ENCODE measurements at places on chromosomes 1 and 21.
A peak's percentile ranks its signal among the peaks of the same experiment; 100 is the strongest.

DNA sequence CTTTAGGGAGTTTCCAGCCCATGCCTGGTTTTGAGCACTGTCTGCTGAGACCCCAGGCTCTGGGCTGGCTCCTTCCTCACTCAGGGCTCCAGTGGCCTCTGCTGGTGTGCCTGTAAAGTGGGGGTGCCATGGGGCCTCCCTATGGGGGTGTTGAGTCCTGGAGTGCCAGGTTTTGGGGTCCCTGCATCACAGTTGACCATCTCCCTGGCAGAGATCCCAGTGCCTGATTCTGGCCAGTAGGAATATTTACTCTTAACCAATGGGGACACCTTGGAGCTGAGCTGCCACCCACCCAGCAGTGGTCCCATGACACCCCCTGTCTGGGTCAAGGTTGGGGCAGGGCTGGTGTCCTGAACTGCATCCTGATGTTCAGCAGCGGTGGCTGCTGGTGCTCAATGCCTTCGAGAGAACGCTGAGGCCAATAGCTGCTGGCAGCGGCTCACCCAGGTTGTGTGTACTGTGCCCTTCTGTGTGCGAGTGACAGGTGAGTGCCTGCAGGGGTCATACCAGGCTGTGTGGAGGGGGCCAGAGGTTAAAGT is 9.6 kb upstream of the ZNF669 start:
- DNase-seq, result no peak

GRCh38 chr21:14955936-14956520 is 108.8 kb downstream of the NRIP1 start:
- DNase-seq, result no peak

DNA sequence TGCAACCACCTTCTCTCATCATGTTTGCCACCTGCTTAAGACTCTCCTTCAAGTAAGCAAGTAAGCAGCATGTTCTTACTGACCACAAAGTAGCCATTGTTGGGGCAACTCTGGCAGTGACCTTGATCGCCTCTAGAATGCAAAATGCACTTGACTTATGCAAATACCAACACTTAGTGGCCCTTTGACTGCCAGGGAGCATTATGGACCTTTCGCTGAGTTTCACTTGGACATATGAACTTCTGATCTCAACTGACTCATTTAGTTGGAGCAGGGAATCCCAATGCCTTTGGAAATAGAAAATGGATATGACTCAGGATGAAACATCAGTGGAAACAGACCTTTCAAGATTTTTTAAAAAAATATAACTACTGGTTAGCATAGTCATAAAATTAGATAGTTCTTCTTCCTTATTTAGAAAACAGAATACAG is 6.1 kb upstream of the PLA2G5 start:
- DNase-seq, result no peak

DNA sequence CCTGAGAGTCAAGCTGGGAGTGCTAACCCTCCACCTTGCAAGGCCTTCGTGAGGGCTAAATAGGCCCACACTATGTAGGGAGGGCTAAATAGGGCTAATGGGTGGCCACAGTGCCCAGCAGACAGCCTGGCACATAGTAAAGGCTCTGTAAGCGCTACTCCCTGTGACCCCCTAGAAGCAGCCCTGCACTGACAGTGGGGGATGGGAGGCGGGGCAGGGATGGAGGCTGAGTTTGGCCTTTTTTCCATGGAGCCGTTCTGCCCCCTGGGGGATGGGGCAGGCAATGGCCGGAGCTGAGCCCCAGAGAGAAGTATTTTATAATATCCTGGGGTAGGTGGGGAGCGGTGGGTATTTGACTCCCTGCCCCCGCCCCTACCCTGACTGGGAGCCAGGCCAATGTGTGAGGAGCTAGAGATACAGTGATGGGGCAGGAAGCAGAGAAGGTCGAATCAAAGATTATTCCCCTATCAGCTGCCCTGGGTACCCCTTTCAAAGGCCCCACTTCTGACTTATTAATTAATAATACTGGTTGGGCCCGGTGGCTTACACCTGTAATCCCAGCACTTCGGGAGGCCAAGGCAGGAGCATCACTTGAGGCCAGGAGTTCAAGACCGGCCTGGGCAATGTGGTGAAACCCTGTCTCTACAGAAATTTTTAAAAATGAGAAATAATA is 42.3 kb downstream of the LACTBL1 start:
- DNase-seq, result peak; percentile 73

GRCh38 chr1:45411510-45411899 is 71.3 kb upstream of the MUTYH start:
- no peak for DNase-seq

- DNase-seq, result no peak
These were observed 23.2 kb upstream of the NUP133 start for GRCh38 chr1:229531326-229531725.

- peak; percentile 90 for DNase-seq
These were observed 8.7 kb upstream of the LGR6 start for GRCh38 chr1:202184750-202185460.

- DNase-seq, result no peak
These were observed 1271.8 kb downstream of the BRINP3 start for GRCh38 chr1:189205863-189206262.

- peak; percentile 41 for DNase-seq
These were observed 1.6 kb downstream of the CA14 start for GRCh38 chr1:150259217-150259616.

- no peak for DNase-seq
These were observed 36.2 kb downstream of the TP73 start for GRCh38 chr1:3688356-3689137.

GRCh38 chr1:85952460-85952859 is 204.1 kb downstream of the COL24A1 start:
- no peak for DNase-seq

DNA sequence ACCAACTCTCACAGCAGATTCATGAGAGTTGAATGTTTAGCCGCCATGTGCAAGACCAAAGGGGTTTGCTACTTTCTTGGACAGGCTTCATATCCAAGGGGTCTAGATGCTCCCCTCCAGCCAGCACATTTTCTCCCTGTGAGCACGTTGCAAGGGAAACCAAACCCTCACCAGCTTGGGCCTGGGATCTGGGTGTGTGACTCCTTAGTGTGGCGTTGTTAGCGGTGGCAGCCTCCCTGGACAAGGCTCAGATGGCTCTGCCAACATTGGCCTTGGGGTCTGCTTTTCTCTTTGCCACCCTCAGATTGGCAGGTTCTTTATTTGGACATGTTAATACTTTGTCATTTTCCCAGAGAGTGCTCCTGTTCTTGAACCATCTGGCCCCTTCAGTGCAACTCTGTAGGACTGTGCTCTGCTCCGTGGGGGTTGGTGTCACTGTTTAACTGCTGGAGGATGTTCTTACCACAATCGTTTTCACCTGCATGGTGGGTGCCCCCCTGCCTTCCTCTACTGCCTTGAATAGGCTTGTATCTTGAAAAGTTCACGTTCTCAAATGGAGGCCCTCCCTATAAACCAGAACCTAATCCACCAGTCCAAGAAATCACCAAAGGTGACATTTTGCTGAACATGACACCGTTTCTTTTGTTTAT is 13.4 kb downstream of the ABCG1 start:
- DNase-seq, result no peak

GRCh38 chr1:168121401-168122011 is 15.2 kb downstream of the GPR161 start:
- DNase-seq, result peak; percentile 88

GRCh38 chr1:30320581-30320890 is 402.8 kb downstream of the MATN1 start:
- DNase-seq, result no peak

GRCh38 chr1:232045139-232045994 is 418.8 kb downstream of the DISC1 start:
- DNase-seq, result no peak

- peak; percentile 86 for DNase-seq
These were observed 8.5 kb downstream of the FBXO2 start for GRCh38 chr1:11645670-11646265.

DNA sequence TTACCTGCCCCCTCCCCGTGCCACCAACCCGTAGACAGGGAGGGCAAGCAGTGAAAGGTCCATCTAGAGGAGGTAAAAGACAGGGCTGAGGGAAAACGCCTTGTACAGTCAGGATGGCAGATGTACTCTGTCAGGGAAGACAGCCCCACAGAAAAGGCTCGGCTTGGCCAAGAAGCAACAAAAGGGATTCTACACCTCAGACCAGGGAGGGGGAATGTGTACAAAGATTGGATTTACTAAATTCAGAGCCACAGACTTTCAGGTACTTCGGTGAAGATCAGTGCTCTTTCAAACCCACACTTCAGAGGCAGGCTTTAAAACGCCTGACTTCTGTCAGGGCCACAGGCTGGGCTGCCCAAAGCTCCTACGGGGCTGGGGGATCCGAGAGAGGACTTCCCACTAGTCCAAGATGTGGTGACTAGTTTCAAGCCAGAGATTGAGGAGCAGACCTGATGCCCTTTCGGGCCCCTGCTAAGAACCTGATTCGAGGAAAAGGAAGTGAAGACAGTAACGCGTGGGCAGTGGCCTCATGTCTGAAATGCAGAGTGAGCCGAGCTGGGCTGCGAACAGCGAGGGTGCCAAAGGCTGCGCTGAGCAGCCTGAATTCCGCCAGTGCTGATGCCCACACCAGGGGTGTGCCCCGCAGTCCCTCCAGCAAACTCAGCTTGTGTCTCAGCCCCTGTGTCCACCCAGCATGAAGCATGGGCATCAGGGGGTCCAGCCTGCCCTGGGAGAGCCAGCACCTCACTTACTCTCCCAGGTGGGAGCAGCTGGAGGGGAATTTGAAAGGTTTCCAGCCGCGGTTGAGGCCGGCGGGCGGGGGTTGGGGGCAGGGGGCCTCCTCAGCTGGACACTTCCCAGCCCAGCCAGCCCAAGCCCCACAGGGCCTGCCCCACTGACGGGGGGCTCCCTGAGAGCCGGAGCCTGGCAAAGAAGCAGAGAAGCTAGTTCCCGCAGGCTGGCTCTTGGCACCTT is 36.2 kb downstream of the KIAA1614 start:
- no peak for DNase-seq

- no peak for DNase-seq
These were observed 20.4 kb upstream of the HPDL start for GRCh38 chr1:45306319-45306718.

GRCh38 chr1:241848686-241849344 is 811 bp downstream of the EXO1 start:
- DNase-seq, result no peak

DNA sequence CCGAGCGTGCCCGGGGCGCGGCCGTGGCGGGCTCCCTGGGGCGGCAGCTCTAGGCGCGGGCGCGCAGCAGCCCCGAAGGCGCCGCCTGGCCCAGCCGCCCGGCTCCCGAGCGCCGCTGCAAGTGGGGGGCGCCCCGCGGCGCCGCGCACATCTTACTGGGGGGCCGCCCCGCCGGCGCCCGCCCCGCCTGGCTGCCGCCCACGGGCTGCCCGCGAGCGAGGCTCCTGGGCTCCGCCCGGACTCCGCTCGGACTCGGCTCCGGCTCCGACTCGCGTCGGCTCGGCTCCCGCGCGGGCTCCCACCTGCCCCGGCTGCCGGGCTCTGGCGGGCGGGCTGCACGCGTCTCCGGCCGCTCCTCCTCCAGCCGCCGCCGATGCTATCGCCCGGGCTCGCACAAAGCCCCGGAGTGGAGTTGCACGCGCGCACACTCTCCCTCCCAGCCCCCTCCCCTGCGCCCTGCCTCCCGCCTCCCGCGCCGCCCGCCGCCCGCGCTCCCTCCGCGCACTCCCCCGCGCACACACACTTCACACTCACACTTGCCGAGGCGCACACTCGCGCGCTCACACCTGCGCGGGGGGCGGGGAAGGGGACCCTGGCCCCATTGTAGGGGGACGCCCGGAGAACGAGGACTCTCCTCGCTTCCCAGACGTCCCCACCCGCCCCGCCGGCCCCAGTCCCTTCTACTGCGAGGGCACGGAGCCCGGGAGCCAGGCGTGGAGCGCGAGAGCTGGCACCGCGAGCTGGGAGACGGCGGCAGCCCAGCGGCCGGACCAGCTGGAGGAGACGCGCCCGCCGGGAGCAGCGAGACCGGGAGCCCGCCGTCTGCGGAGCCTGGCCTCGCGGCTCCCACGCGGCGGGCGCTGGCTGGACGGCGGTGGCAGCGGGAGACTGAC is at the start of gene GRIK3:
TSS of gene GRIK3 (minus strand) at position 395 of the 893 bp plus-strand sequence. CDS start 407 bp downstream, outside the sequence.
- DNase-seq, result no peak

- no peak for DNase-seq
These were observed 55.7 kb downstream of the WDR3 start for GRCh38 chr1:117985239-117985638.

- DNase-seq, result no peak
These were observed 1.2 kb downstream of the HMGCS2 start for GRCh38 chr1:119767486-119767885.

DNA sequence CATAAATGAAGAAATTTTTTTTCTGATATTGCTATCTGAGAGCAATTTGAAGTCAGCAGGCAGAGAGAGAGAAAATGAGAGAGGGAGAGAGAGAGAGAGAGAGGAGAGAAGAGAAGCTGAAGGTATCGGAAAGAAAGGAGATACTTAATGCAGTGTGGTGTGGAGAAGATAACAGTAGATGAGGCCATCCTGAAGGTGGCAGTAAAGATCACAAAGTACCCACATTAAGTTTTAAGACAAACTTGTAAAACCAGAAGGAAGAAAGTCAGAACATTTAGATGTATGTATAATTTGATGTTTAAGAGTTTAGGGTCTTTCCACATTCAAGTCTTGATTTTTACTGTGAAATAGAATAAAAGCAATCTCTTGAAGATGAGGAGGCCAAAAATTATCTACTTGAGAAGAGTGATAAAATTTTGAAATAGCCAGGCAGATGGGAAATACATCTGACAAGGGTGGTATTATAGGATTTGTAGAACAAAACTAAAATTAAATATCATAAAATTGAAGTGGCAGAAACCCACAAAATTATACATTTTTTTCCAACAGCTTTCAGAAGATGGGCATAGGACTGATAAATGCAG is 1753.4 kb downstream of the MRPL39 start:
- DNase-seq, result no peak

DNA sequence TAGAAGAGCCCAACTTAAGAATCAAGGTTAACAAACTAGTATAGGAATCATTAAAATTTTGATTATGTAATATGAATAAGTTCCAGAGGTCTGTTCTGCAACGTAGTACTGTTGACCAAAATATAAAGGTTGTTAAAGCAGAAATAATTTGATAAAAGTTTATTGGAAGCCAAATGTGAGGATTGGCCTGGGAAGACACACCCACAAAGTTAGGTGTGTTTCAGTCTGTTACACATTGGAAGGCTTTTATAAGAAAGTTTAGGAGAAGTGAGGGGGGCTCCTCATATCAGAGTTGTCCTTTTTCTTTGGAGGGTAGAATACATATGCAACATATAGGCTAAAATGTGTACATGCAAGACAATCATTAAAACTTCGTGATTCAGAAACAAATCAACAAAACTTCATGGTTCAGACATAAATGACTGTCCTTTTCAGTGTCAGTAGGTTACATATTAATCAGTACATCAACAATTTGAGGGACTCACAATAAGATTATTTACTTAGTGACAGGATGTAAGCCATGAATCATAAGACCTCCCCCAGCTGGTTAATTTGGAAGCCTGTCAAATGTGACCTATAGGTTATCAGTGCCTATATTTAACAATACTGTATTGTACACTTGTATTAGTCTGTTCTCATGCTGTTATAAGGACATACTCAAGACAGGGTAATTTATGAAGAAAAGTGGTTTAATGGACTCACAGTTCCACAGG is 245.0 kb upstream of the B3GALT2 start:
- DNase-seq, result no peak

- DNase-seq, result no peak
These were observed 16.1 kb upstream of the STMN1 start for GRCh38 chr1:25922056-25922970.

GRCh38 chr21:42566524-42567213 is 53.0 kb downstream of the SLC37A1 start:
- DNase-seq, result no peak
